ENCODE measurements at places on chromosomes 4 and X.

GRCh38 chr4:154564311-154564710 is 1.5 kb downstream of the FGB start:
- no peak for DNase-seq

DNA sequence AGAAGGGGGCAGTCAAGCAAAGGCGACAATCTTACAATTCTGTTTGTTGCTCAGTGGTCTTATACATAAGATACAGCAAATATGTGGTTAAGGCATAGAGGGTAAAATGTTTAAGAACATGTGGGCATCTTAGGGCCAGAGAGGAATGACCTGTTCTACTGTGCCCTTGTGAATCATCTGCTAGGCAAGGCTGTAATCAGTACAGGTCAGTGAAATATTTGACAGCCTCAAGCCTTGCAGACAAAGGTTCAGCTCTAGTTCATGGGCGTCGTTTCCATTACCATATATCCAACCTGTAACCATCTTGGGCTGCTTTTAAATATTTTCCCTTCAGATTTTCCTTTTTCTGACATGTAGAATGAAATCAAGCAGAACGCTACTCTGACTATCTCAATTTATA is 37.3 kb downstream of the AGA start:
- no peak for DNase-seq

GRCh38 chr4:152062936-152063620 is 302.3 kb upstream of the GATB start:
- no peak for DNase-seq

- no peak for DNase-seq
These were observed 304.6 kb downstream of the SPRY1 start for GRCh38 chr4:123701131-123701575.

- no peak for DNase-seq
These were observed 72.6 kb downstream of the FAM53A start for GRCh38 chr4:1611501-1611870.

GRCh38 chrX:49117581-49117980 is 6.0 kb downstream of the GPKOW start:
- DNase-seq: no peak

DNA sequence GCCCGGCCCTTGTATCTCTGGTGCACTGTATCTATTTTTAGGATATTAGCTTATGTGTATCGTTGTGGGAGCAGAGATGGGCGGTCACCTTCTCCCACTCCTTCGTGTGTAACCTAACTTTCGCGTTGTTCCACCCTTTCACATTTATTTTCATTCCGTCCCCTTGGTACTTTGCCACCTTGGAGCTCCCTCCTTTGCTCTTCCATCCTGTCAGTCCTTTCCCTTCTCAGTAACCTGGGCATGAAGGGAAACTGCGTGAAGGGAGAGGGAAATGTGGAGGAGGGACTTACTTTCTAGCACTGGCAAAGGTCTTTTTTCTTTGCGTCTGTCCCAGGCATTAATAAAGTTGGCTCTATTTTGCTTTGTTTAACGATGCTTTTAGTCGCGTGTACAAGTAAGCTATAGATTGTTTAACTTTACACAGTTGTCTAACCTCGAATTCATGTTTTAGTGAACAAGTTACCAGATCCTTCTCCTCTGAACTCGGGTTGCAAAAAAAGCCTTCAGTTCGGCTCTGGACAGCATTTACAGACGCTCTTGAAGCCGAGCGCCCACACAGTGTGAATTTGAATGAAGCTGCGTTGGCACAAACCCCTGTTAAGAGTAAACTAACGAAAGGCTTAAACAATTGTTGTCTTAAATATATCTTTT is 3.9 kb downstream of the PCDH10 start:
- no peak for DNase-seq
